ENCODE measurements at places on chromosomes 1 and 21.

DNA sequence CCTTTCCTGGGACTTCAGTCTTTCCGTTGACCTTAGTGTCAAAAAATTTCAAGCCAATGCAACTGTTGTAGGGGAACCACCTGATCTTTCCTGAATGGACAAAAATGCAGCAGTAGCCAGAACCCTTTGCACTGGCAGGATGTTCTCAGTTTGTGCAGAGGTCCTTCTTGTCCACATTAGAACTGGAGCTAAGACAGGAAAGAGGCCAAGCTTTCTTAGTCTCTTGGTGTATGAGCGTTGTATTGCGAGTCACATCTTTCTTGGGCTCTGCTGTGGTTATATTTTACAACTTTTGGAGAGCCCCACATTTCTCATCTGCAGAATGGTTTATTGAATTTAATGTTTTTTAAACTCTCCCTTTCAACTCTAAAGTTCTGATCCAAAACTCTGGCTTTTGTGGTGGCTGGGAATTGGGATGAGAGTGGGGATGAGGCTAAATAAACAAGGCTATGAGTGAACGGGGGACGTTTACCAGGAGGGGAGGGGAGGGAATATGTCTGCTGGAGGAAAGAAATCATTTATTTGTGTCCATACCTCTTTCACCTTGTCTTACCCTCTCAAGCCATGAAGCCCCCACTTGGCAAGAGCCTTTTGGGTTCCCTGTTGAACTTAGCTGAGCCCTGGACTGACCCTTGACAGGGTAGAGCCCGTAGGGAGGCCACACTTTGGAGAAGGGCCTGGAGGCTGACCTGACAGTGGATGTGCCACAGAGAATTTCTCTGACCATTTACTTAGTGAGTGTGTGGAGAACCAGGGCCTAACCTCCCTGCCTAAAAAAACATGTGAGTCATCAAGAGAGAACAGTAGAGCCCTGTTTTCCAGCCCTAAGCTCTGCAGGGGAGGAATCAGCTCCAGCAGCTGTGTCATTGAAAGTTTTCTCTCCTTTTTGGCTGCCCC is 586 bp downstream of the CHI3L2 start:
- no peak for DNase-seq

DNA sequence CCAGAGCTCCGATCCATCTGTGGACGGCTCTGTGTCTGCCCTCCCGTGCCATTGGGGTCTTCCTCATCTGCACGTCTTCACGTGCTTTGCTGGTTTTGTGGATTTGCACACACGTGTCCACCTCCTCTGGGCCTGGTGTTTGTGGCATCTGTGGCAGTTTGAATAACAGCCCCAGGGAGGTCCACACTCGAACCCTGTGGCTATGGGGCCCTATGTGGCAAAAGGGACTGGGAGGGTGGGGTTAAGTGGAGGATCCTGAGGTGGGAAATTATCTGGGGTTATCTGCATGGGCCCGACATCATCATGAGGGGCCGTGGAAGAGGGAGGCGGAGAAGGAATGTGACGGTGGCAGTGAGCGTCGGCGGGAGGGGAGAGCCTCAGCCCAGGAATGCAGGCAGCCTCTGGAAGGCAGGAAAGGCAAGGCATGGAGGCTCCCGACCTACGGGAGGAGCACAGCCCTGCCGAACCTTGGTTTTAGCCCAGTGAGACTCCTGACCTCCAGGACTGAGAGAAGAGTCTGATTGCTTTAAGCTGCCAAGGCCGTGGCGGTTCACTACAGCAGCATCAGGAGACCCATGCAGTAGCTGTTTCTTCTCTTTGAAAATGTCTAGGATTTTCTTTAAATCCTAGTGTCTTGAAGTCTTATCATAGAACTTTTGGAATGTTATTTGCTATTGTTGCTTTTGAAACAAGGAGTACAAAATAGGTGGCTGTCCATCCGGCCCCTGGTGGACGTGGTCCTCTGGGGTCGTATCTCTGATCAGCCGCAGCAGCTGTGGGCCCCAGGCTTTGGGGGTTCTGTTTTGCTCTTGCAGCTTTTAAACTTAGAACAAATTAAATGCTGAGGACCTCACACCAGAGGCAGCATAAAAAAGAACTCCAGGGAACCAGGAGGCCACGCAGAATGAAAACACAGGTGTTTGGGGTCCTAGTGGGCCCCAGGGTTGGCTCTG is 40.0 kb upstream of the LRRC3 start:
- no peak for DNase-seq

GRCh38 chr1:93313026-93313425 is 32.7 kb upstream of the DR1 start:
- no peak for DNase-seq

- peak; percentile 93 for DNase-seq
Observed at GRCh38 chr1:19356266-19356665, 44.1 kb downstream of the SLC66A1 start.

DNA sequence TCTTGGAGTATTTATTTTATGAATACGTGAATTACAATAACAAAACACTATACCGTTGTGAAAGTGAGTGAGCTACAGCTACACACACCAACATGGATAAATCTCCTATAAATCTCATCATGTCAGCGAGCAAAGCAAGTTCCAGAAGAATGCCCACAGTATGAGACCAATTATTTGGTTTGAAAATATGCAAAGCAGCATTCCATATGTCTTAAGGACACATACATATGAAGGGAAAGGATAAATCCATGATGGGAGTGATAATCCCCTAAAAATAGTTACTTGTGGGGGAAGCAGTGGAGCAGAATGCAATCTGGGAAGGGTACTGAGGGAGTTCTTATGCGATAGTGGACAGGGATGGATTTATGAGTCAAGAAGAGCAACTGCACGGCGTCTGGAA is 261.3 kb downstream of the DISC1 start:
- no peak for DNase-seq

DNA sequence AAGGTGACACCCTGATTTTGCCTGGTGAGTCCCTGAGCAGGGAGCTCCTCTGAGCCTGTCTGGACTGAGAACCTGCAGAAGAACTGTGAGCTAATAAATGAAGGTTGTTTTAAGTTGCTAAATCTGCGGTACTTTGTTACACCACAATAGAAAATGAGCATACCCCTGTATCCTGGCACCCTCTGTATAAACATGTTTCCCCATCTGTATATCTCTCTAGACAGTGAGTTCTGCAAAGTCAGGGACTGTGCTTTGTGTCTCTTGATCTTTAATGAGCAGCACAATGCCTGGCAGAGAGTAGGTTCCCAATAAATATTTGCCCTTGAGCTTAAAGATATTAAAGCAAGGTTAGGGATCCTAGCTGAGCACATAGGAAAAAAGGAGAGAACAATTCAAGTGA is 228.8 kb downstream of the OMA1 start:
- DNase-seq, result no peak

DNA sequence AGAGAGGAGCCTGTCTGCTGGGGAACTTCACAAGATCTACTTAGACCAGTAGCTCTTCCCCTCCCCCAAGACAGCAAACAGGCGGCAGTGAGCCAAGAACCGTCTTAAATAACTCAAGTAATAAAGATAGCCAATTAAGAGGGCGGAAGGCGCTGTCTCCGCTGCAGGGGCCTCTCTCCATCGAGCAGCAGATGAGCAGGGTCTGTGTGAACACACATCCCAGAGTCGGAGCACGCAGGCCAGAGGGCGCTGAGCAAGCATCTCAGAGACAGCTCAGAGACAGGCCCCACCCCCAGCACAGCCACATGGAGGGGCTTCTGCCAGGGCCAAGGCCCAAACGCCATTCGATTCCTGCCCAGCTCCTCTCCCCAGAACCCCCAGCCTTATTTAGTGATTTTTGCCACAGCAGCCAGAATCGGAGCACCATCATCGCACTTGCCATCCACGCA is 11.1 kb downstream of the IFFO2 start:
- no peak for DNase-seq

- peak; percentile 83 for DNase-seq
Observed at GRCh38 chr1:171644805-171645483, 7.5 kb downstream of the MYOC start.

DNA sequence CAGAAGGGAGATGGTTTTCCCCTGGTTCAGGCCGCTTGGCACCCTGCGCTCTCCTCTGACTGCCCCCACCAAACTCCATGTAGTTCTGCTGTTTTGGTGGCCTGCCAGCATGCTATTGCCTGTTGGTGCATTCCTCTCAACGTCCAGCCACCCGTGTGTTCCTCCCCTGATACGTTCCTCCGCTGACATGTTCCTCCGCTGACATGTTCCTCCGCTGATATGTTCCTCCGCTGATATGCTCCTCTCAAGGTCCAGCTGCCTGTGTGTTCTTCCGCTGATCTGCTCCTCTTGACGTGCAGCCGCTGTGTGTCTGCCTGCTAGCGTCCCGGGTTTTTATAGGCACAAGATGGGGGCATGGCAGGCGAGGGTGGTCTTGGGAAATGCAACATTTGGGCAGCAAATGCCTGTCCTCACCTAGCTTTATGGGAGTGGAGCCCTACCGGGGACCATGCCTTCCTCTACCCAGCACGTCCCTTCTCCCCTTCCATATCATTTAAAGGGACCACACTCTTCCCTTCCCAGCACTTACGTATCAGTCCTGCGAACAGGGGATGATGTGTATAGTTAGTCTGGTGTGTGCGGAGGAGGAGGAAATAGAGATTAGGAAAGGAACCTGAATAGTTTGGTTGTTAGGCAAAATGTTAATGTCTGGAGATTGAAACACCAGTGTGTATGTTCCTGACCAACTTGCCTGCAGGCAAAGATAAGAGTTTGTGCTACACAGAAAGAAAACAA is 40.6 kb upstream of the PLA2G5 start:
- no peak for DNase-seq

- DNase-seq, result no peak
Observed at GRCh38 chr1:222334026-222334680, 213.8 kb downstream of the HHIPL2 start.

GRCh38 chr1:198072177-198072576 is 84.6 kb upstream of the NEK7 start:
- DNase-seq, result no peak

DNA sequence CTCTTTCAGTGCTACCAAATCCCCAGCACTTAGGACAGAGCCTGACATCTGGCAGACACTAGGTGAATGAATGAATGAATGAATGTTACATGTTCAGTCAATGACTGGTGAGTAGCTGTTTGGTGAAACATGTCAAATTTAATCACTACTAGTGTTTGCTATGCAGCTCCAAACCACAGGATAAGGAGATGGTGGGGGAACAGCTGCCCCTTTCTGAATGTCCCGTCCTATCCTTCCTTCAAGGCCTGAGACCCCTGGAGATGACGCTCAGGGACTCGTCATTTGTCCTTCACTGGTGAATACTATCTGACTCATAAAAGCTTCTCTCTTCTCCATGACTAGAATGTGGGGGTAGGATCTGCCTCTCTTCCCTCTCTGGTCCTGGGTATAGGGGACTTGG is 175.4 kb downstream of the HIVEP3 start:
- no peak for DNase-seq

DNA sequence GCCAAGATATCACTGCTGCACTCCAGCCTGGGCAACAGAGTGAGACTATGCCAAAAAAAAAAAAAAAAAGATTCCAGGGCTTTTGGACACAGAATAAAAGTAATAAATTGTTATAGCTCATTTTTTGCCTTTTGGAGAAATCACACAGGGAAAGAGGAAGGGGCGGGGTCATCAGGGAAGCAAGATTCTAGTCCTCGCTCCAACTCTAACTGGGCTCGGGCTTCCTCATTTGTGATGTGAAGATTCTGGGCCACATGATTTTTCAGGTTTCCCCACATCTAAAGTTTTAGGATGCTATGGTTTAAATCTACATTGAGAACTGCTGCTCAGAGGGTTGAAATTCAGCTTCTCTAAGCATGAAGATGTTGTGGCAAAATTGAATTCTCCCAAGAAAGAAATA is 179.3 kb upstream of the PLXNA2 start:
- DNase-seq, result no peak

DNA sequence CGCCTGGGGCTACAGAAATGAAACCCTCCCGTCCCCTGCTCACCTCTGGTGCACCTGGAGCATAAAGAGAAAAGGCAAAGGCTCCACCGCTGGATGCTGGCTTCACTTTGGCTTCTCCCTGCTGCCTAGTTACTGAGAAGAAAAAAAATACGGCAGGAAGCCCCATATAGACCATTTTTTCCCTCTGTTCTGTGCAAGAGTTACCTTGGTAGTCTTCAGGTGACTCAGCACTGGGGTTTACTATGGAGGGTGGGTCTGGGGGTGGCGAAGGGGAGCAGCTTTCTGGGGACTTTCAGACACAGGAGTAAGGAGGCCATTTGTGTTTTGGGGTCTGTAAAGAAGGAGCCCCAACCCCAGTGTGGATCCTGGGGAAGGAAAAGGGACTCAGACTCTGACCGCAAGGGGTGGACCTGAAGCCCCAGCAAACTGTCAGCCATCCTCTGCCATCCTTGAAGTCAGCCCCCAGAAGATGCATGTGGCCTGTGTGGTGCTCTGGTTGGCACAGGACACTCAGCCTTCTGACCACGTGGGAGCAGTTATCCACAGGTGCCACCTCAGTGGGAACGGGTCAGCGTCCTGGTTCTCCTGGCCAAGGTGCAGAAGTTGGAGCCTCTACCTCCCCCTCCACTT is 25.9 kb upstream of the EPS8L3 start:
- no peak for DNase-seq

DNA sequence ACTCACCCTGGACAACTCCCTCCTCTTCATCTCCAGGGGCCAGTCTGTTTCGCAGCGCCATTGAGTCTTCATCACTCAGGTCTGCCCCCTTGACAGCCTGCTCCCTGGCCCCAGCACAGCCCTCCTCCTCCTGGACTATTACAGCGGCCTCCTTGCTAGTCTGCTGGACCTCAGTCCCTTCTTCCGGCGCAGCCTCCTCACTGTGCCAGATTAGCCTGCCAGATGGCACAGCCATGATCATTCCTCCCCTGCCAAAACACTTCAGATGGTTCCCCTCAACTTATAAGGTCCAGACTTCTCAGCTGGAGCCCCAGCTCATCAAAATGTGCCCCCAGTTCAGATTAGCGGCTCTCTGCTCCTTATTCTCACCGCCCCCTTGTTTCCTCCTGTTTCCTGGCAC is 7.0 kb upstream of the CELSR2 start:
- DNase-seq, result no peak

DNA sequence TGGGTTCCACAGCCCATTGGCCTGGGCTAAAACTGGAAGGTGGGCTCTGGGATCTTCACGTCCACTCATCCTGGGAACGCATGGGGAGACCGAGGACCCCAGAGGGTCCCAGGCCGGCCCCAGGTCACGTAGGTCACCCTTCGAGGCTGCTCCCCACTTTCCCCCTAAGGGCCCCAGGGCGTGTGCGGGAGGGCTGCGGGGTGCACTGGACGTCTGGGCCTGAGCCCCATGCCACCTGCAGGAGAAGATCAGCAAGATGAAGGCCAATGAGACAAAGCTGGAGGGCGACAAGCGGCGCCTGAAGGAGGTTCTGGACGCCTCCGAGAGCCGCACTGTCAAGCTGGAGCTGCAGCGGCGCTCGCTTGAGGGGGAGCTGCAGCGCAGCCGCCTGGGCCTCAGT is 12.5 kb downstream of the MFAP2 start:
- DNase-seq, result no peak

GRCh38 chr1:229665912-229666558 is 40.0 kb downstream of the URB2 start:
- no peak for DNase-seq

- no peak for DNase-seq
Observed at GRCh38 chr1:55541296-55541695, 326.1 kb upstream of the USP24 start.

- peak; percentile 72 for DNase-seq
Observed at GRCh38 chr21:43306911-43307676, 119.8 kb downstream of the SIK1 start.

- DNase-seq, result no peak
Observed at GRCh38 chr1:198278943-198279342, 122.1 kb downstream of the NEK7 start.
